Forelimb muscle (tissue), 1 donor: ENCODE measurements at places on chromosomes 13 and 19.

DNA sequence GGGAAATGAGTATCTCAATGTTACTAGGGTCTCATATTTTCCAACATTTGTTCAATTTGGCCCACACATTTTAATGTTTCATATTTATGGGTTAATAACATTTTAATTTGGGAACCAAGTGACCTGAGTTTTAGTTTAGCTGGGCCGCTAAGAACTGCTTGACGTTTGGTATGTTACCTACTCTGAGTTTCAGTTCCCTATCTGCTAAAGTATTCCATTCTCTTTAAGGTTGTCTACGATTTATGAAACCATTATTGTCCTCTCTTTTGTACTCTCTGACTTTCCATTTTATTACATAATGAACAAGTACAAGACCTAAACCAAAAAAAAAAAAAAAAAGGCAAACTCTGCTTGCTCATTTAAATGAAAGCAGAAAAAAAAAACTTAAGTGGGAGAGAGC lies 89.9 kb downstream of the FGF14 start:
- DNase-seq, result no peak

DNA sequence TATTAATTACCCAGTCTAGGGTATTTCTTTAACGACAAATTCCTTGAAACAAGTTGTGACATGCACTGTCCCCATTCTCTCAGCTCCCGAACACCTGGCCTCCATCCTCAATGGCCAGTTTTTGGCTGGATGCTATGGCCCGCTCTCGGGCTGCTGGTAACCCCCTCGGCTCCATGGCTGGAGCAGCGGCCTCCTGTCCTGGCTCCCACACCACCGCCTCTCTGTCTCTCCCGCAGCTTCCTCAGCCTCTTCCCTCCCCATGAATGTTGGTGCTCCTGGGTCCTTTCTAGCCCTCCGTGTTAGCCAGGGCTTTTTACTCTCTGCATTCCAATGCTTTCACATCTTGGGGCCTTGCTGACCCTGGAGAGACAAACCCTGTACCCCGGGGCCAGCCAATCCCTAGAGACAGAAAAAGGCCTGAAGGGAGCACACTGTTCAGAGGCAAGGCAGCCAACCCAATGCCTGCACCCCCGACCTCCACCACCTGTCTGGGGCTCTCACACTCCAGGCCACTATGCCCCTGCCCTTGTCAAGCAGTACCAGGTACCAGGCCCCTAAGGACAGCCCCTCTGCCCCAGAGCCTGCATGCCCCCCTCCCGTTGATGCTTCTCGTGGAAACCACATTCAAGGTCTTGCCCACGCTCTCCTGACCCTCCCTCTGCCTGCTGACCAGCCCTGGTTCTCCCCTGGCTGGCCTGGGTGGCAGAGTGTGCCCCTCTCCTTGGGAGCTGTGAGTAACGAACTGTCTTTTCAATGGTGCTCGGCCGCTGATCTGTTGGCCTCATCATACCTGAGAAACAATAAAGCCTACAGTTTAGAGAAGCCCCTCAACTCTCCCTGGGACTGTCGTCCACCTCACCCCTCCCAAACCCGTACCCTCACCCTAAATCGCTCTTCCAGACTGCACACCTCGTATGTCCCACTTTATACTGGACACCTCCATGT lies 86.9 kb upstream of the GPR183 start:
- DNase-seq, result no peak

DNA sequence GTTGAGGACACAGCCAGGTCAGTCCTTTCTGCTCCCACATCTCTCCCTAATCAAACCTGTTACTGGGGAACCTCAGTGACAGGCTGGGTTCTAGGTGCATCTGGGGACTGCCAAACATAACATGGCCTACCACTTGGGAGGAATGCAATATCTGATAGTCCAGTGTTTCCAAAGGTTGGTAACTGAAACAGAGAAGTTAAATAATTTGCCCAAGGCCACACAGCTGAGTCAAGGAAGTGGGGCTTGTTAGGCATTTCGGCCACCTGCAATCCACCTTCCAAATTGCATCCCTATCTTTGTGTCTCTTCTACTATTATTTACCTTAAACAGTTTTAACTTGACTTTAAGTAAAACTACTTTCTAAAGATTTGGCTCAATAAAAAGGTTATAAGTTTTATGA lies 731.3 kb downstream of the UQCRFS1 start:
- DNase-seq, result no peak

DNA sequence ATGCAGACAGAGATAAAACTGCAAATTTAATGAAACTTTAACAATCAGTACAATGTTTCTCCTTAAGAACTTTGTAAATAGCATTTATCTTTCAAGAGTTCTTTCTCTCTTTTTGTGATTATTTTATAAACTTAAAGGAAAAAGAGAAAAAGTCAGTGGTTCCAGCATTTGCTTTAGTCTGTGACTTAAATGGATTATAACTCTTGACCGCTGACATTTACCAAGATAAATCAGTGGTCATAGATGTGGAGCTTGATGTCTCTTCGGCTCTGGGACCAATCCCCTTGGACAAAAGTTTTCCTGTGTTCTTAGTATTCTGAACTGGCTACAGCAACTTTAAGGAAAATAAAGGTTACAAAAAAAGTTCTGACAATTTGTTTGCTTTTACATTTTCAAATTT lies 162.6 kb downstream of the TM9SF2 start:
- DNase-seq, result no peak

GRCh38 chr13:113360446-113360845 lies 3.5 kb downstream of the GRTP1 start:
- DNase-seq, result no peak

- DNase-seq, result no peak
Observed at GRCh38 chr19:36963280-36963679, 47.1 kb downstream of the ZNF568 start.

- DNase-seq, result no peak
Observed at GRCh38 chr13:34422956-34423355, 519.1 kb upstream of the NBEA start.

- DNase-seq, result no peak
Observed at GRCh38 chr19:50233308-50233910, 30.0 kb downstream of the MYH14 start.

GRCh38 chr13:48492096-48492440 lies 40.8 kb downstream of the RCBTB2 start:
- DNase-seq, result no peak

DNA sequence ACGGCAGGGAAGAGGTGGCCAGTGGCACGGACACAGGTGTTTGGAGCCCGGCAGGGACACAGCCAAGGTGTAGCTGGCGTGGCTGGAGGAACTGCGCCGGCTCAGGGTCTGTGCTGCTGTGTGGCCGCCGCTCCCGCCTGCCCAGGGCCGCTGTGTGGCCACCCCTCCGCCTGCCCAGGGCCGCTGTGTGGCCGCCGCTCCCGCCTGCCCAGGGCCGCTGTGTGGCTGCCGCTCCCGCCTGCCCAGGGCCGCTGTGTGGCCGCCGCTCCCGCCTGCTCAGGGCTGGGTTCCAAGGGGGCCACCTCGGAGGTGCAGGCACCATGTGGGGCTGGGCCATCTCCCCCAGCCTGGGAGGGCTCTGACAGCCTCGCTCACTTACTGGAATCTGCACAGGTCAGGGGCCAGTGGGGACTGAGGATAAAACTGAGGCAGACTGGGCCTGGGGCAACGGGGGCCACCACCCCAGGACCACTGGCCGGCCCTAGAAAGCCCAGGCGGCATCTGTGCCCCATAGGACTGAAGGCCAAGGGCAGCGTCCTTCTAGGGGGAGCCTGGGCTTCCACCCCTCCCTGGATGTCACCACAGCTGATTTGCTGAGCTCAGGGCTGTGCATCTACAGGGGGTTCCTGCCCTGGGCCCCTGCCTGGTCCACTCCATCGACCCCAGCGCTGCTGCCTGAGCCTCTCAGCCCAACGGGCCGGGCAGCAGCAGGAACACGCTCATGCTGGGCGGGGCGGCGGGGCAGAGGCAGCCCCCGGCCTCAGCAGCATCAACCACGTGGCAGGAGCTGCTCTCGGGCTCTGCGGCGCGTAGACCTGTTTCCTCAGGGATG lies 21.5 kb downstream of the C13orf46 start:
- DNase-seq, result no peak

GRCh38 chr13:90246687-90247345 lies 1100.7 kb upstream of the MIR17HG start:
- DNase-seq, result no peak

DNA sequence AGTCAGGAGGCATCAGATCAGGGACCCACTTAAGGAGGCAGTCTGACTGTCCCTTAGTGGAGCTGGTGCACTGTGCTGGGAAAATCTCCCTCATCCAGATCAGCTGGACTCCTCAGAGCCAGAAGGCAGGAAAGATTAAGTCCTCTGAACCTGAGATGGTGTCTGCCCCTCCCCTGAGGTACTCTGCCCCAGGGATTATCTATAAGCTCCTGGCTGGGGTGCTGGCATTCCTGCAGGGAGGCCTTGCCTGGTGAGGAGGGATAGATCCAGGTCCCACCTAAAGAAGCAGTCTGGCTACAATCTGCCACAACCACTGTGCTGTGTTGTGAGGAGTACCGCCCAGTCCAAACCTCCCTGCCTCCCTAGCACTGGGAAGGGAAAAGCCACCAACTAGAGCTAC lies 81.2 kb downstream of the NHLRC3 start:
- DNase-seq, result no peak

GRCh38 chr13:87975035-87975434 lies 303.9 kb downstream of the SLITRK5 start:
- DNase-seq, result no peak

DNA sequence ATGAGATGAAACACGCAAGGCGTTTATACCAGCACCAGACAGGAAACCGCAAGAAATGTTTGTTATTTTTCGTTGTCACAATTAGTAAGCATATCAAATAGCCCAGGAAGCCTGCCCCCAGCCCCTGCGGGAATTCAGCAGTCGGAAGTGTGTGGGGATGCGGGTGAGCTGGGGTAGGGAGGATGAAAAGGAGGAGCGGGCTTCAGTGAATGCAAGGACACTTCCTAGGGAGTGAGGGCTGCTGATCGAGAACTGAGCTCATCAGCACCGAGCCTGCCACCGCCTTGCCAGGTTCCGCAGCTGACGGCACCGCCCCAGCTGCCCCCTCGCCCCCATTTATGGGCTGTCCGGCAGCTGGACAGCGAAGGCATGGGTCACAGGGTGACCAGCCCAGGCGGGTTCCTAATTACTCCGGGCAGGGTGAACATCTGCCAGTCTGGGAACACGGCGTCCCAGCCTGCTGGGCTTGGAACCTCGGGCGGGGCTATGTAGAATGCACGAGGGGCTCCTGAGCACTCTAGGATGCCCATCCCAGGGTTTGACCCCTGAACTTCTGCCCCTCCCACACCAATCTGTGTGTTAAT lies 1.6 kb upstream of the BEST2 start:
- DNase-seq, result no peak

- no peak for DNase-seq
Observed at GRCh38 chr13:91232716-91233115, 114.8 kb upstream of the MIR17HG start.

GRCh38 chr19:13095934-13096927 lies 6.4 kb downstream of the LYL1 start:
- no peak for DNase-seq

DNA sequence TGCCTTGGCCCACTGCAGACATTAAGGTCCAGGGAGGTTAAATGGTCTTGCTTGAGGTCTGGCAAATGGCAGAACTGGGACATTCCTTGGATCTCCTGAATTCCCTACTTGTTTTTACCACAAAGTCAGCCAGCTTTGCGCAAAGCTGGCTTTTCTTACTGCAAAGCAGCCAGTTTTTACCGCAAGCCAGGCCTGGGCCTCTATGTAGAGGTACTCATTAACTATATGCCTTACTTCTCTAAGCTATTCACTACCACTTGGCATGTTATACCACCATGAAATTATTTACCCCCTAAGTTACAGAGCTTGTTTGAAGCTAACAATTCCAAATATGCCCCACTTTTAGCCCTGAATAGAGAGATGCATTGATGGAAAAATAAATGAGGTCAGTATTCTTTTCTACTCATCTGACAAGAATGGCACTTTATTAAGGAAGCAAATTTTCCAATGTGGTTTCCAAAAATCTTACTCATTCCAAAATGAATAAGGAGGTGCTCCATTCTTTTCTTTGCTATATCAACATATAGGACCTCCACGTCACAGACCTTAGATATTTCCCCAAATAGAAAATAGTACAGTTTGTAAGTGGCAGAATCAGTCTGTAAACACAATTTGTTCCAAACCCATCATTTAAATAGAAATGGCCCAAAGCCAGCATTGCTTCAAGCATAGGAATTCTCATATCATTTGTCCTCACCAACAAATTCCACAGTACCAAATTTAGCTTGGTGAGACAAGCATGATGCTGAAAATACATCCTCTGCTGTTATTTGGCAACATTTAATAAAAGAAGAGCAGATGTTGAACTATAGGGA lies 143.9 kb upstream of the TSC22D1 start:
- no peak for DNase-seq

GRCh38 chr19:33630880-33631608 lies 9.3 kb downstream of the CHST8 start:
- DNase-seq, result no peak

GRCh38 chr19:48480558-48481500 lies 11.7 kb downstream of the CYTH2 start:
- DNase-seq, result no peak

DNA sequence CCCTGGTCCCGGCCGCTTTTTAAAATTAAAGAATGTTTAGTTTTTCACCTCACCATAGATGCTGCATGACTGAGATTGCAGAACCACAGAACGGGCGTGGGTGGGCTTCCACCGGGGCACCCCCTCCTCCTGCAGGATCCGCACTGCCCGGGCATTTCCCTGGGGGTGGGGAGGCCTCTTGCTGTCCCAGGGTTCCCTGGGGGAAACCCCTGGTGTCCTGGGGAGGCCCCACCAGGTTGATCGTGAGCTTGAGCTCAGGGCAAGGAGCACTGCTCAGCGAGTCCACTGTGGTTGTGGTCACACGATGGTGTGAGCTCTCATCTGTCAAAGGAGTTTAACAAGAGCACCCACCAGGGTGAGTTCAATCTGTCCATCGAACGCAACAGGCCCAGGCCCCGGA lies 11.4 kb upstream of the TCF3 start:
- DNase-seq, result no peak

DNA sequence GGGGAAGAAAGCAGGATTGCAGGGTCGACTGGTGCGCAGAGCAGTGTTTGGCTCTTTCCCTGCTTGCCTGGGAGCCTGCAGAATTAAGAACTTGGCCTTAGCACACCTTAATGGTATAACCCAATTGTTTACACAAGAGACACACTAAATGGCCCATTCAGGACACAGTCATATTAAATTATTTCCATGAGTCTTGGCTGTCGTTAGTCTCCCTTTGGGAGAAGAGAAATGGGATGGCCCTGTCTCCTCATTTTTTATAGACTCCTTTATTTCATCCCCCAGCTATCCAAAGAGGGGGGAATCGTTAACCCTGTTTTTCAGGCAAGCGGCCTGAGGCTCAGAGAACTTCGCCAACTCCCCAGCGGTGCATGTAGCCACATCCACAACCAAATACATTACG lies 282.5 kb downstream of the SUCLA2 start:
- DNase-seq, result no peak
